ENCODE measurements at places on chromosomes 3 and 15.

DNA sequence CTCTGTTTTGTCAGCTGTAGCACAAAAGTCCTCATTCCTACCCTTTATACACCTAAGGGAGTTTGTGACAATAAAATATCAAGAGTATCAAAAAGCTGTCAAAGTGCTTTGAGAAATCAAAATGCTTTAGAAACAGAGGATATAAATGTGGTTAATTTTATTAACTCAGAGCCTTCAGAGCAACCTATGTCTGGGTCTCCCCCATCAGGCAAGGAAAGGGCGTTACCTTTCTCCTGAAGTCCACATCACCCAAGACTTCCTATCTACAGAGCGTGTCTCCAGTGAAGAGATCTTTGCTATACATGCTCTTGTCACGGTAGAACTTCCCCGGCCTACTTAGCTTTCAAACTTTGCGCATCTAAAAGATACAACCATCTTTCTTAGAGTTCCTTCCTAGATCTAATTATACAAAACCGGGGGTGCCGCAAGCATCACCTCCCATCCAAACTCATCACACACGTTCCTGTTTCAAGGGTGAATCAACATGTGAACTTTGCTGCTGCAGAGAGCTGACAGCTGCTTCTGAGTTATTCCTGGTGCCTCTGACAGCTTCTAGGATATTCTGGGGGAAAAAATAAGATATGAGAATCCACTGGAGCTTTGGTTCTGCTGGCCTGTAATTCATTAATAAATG is 93.0 kb downstream of the RARB start:
- no peak for DNase-seq

DNA sequence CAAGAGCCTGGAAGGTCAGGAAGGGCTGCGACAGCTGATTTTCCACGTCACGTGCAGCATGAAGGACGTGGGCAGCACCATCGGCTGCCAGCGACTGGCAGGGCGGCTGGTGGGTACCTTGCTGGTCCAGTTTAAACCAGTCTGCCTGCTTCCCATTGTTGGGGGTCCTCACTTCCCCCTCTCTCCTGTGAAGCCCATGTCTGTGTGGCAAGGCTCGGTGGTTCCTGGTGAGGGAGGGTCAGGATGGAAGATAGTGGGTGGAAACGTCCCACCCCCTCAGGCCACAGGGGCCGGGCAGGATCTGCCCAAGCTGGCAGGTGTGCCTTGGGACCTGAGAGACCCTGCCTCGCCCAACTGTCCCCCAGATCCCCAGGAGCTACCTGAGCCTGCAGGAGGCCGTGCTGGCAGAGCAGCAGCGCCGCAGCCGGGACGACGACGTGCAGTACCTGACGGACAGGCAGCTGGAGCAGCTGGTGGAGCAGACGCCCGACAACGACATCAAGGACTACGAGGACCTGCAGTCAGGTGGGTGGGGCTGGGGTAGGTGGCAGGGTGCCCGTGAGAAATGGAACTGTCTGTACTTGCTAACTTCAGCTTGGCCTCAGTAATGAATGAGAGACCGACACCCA is 108.2 kb downstream of the LRRK1 start:
- DNase-seq: peak; percentile 8

- no peak for DNase-seq
Observed at GRCh38 chr15:98124581-98124980, 164.1 kb downstream of the ARRDC4 start.

GRCh38 chr3:159258934-159259333 is 457.1 kb downstream of the MFSD1 start:
- no peak for DNase-seq

GRCh38 chr3:78757731-78758130 is 1010.1 kb downstream of the ROBO1 start:
- no peak for DNase-seq

DNA sequence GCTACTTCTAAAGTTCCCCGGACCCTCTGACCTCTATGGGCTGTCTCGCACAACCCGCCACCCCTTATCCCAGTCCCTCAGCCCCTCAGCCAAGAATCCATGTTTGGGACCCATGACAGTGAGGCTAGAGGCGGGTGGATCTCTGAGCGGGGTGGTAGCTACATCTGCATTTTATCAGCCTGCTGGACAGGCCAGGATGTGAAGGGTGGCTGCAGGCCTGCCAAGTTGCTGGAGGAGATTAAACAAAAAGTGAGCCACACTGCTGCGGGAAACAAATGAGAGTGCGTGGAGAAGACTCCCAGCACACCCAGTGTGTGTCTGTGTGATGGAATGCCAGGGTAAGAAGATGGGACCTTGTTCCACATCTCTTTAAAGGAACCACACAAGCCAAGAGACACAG is 51.1 kb upstream of the SPATA12 start:
- no peak for DNase-seq

- no peak for DNase-seq
Observed at GRCh38 chr3:47916201-47916600, 100.0 kb downstream of the MAP4 start.

- no peak for DNase-seq
Observed at GRCh38 chr15:99169769-99170311, 65.0 kb downstream of the SYNM start.

DNA sequence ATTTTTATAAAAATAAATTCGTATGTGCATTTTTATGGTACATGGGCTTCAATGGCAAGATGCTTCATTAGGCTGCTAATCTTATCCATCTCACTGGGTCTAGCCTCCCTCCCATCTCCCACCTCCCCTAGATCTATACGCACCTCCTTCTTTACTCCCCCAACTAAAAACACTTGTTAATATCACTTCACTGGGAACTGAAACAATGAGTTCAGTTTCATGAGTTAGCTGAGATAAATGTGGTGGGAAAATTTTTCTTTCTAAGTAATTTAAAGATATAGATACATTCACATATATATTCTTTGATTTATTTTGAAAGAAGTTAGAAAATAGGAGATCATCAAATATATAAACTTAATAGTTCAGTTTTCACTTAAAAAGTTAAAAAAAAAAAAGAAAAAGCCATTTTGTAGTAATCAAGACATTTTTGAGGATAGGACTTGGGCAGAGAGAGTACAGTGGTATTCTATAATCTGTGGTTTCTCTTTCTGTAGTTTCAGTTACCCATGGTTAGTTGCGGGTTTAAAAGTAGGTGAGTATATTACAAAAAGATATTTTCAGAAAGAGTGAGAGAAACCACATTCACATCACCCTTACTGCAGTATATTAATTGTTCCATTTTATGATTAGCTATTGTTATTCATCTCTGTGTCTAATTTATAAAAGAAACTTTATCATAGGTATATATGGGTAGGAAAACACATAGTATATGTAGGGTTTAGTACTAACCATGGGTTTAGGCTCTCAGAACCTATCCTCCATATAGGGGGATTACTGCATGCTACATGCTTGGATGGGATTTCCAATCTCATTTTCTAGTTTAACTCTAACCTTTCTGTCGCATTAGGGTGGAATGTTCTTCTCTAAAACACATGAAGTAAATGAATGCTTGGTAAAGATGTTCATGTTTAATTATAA is 316.0 kb upstream of the CBLB start:
- DNase-seq: no peak

DNA sequence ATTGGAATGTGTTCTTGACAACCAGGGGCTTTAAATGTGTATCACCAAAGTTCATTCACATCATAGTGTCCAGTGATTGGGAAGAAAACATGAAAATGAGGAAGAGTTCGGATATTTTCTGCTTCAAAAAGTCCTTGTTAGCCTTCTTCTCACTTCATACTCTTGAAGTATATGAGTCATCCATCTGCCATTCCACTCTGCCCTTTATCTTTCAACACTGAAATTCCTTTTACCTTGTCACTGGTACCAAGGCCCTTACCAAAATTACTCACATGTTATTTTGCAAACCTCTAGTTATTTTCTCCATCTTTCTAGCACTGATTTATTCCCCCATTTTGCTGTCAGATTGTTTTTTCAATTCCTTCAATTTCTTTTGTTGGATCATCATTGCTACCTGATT is 32.5 kb downstream of the OR5H15 start:
- DNase-seq: no peak

DNA sequence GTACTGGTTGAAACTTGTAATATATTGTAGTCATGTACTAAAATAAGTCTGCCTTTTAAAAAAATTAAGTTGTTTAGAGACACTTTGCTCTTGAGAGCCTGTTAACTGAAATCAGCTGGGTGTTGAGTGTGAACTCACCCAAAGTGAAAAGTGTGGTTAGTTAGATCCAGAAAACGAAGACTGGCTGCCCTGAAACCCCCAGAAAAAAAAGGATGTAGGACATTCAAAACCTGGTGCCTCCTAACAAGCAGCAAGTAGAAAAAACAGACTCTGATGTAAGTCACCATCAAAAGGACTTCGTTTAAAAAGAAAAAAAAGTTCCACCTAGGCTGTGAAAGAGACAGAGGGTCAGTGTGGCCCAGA is 40.8 kb downstream of the UMPS start:
- no peak for DNase-seq

GRCh38 chr3:55726501-55726775 is 239.3 kb upstream of the WNT5A start:
- no peak for DNase-seq

DNA sequence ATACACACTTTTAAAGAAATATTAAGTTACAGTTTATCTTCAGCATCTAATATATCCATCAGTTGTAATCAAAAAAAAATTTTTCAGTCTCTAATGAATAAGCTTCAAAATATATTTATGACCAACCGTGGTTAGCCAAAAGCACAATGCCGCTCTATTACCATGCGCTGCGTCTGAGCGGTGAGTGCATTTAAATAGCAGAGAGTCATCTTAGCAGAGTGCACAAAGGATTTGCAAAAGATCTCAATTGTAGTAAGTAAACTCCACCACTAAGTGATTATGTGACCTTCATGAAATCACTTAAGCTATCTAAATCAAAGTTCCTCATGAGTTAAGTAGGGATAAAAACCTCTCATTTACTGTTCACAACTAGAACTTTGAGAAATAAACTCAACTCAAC is 4.9 kb downstream of the TP63 start:
- DNase-seq: no peak

DNA sequence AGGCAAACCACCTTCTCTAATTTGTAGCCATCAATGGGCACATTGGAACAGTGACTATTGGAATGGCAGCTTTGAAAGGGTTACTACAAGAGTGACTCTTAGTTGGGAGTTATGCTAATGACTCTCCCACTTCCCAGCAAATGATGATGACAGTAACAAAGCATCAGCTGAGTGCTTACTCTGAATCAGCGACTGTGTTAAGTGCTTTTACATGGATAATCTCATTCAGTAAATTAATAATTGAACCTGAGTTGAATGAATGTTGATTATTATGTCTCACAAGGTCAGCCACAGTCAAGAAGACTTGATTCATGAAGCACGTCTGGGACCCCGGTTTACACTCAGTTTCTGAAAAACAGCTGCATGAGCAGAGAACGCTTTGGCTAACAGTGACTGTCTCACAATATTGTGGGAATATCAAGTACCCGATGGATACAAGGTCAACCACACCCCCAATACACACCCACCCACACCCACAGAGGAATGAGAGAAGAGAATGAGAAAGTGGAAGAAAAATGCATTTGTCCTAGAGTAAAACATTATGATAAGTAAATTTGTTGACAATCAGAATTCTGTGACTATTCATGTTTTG is 242.0 kb upstream of the FEZF2 start:
- no peak for DNase-seq

- no peak for DNase-seq
Observed at GRCh38 chr3:64988188-64988587, 300.4 kb upstream of the ADAMTS9 start.

DNA sequence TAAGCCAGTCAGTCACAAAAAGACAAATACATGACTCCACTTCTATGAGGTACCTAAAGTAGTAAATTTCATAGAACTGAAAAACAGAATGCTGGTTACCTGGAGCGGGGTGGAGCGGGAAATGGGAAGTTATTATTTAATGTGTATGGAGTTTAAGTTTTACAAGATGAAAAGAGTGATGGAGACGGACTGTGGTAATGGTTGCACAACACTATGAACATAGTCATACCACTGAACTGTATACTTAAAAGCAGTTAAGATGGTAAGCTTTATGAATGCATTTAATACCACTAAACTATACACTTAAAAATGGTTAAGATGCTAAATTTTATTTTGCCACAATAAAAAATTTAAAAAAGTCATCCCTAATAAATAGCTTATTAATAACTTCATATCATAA is 23.2 kb downstream of the SFMBT1 start:
- DNase-seq: no peak

DNA sequence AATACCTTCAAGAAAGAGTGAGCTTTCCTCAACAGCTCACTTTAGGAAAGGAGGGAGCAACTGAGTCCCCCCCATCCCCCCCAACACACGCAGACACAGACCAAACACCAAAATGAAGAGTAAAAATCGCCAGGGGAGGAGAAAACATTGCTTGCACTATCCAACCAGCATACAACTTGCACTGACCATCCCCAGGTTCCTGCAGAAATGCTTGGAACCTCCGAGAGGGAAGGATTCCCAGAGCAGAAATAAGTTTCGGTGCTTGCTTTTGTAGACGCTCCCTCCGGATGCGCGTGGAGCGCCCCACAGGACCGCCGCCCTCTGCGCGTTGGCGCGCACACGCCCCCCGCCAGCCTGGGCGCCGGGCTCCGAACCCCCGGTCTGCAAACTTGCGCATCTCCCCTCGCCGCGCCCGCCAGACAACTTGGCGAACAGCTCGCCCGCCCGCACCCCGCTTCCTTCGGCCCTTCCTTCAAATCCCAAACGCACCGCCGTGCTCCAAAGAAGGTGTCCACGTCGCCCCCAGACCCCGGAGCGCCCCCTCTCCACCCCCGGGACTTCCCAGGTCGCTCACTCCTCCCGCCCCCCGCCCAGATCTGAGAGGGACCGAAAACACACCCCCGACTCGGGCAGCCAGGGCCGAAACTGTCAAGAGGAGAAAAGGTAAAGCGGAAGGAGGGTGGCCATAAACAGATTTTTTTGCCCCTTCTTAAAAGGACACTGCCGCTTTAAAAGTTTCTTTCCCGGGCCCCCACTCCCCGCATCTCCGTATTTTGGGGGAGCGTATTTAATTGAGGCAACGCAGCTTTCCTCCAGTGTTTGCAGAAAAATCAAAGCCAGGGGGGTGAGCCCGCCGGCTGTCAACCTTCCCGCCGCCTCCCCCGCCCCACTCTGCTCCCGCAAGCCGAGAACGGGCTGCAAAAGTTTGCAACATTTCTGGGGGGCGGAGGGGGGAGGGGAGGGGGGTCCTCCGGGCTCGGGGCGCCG is 859 bp downstream of the RORA start:
- DNase-seq: no peak

- no peak for DNase-seq
Observed at GRCh38 chr15:85282504-85283115, 97.8 kb upstream of the AKAP13 start.

DNA sequence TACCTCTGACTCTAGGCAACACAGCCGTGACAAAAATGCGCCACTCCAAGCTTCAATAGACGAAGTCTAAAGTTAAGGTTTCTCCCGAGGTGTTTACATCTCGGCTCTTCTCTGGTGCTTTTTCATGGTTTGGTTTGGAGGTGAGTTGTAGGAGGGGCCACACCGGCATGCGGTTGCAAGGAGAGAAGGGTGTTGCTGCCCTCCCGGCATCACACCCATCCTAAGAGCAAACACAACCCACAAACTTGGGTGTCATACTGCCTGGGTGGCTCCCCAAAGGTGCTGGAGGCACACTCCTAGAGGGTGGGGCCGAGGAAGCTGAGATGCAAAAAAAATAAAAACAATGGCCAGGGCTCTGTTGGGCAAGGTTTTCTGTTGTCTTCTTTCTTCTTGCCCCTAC is 225.2 kb upstream of the ICE2 start:
- no peak for DNase-seq
